ENCODE measurements at places on chromosomes 3 and 15.

DNA sequence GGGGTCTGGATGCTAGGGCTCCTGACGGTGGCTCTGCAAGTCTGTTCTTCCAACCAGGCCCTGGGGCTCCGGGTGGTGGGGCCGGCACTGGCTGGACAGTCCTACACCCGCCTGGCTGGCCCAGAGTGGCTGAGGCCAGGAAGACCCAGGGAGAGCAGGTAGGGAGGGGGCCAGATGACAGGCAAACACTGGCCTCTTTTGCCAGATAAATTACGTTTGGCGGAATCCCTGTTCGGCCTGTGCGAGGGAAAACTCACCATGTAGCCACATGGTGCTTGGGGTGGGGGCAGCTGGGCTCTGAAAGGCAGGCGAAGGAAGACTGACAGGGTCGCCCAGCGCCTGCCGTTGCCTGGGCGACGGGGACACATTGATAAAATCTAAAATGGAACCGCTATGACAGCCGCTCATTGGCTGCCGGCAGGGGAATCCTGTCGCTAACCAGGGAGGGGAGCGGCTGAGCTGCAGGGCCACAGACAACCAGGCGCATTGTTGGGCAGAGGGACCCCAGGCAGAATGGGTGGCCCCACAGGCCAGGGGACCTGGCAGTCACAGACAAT lies 30.4 kb downstream of the IQSEC1 start:
- DNase-seq: no peak

DNA sequence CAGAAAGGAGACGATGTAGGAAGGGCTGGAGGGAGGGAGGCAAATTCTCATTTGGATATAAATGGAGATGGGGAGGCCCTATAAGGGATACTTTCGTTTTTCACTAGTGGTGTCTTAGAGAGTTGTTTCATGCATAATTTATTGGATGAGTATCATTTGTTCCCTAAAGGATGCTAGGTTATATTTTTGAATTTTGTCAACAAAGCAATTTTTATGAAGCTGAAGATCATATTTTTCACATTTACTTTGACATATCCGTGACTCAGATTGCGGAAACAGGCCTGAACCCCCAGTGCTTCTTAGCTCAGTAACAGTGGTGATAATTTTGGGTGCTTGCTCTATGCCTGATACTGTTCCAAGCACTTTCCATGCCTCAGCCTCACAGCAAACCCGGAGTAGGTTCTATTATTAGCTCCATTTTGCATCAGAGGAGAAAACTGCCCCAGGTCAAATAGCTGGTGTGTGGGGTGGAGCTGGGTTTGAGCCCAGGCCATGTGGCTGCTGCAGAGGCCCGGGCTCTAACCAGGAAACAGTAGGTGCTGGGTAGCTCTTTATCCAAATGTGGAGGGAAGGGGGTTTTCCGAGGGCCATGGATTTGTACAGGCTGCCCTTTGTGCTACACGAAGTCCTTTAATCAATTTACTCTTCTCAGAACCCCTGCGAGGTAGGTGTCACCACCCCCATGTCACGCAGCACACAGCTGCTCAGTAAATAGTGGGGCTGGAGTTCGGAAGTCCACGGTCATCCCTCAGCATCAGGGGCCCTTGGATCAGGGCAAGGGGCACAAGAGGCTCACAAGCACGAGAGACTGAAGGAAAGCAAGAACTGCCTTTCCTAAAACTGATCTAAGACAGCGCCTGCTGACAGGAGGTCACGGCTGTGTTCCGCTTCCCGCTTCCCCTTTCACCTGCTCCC lies 99.1 kb downstream of the SLC49A4 start:
- DNase-seq: no peak

DNA sequence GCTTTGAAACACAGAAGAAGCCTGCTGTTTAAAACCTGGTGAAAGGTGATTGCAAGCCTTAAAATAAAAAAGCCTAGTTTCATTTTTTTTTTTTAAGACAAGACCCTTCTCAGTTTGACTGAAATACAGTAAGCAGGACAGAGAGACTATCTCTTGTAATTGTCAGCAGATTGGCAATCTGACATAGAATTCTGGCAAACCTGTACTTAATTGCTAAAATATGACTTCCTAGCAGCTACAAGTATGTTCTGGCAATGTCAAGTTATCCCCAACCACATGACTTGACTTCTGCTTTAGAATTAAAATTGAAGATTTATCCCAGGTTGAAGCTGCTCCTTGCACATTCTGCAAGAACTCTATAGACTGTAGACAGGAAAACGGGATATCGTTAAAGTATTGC lies 232.8 kb upstream of the NR2F2 start:
- DNase-seq: no peak

- DNase-seq: no peak
Measured at GRCh38 chr3:58991026-58991425, 58.8 kb downstream of the CFAP20DC start.

DNA sequence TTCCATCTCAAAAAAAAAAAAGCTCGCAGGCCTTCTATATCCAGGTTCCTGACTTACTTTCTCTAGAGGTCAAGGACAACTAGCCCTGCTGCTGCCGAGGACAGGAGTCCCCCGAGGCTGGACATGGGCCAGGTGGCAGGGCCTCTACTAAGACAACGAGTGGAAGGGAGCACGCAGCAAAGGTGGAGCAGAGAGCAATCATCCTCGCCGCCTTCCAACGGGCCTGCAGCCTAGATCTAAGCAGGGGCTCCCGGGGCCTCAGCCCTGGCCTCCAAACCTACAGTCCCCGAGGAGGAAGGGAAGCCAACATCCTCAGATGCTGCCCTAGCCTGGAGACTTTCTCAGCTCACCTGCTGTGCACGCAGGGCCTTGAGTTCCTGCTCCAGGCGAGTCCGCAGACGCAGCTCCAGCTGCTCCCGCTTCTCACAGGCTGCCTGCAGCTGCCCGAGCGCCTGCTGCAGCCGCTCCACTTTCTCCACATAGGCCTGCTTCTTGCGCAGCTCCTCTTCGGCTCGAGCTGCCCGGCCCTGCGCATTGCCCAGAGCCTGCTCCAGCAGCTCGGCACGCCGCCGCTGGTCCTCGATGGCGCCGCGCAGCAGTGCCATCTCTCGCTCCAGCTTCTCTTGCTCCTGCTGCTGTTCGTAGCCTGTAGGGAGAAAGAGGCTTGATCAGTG lies 12.9 kb downstream of the AMOTL2 start:
- DNase-seq: no peak

DNA sequence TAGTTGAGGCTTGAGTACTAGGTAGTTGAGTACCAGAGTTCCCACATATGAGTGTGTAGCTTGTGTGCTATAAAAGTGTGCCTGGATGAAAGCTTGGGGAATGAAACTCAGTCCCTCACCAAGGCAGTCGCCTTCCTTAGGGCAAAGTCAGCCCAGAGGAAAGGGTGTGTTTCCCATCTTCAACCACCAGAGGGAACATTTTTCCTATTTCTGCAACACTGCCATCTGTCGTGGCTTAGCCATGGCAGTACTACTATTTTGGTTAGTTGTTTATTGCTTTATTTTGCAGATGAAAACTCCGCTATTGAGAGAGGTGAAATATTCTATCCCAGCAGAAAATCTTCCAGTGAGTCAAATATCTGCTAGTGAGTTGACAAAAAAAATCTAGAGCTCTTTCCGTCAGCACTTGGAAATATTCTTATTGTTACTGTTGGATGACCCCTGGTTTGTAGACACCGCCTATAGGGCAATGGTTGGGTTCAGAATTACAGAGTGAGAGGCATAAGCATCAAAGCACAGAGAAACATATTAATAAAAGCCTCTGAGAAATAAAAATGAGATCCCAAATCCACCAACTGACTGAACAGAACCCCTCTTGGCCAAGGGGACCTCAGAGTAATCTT lies 239.9 kb downstream of the CPNE4 start:
- DNase-seq: no peak

- DNase-seq: no peak
Measured at GRCh38 chr3:99315896-99316295, 322.5 kb upstream of the COL8A1 start.

DNA sequence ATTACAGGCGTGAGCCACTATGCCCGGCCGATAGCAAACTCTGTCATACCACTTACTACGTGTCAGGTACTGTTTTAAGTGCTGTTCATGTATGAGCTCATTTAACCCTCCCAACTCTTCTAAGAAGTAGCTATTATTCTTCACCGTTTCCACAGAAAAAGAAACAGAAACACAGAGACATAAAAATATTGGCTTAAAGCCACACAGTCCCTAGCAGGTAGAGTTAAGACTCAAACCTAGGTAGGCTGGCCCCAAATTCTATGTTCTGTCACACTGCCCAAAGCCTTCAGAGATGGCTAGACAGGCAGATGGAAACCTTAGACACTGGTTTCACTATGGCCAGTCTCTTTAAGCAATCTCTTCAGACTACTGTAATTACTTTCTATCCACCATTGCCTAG lies 149.8 kb upstream of the KCNMB2 start:
- no peak for DNase-seq

DNA sequence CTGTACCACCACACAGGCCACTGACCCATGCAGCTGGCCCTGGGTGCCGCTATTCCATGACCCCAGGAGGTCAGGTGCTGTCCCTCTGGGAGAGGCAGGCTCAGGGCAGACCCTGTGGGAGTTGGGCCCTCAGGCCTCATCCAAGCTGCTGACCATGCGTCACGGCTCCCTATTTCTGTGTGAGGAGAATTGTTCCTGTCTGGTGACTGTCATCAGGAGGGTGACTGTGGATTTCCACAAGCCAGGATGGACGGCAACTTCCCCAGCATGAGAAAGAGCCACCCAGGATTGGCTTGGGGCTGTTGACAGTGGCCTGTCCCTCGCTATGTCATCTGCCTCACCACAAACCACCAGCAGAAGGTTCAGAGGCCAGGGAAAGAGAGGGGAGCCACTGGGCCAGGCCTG lies 41.4 kb downstream of the ZDHHC19 start:
- DNase-seq: no peak

GRCh38 chr3:185846037-185846436 lies 21.2 kb upstream of the IGF2BP2 start:
- DNase-seq: no peak

DNA sequence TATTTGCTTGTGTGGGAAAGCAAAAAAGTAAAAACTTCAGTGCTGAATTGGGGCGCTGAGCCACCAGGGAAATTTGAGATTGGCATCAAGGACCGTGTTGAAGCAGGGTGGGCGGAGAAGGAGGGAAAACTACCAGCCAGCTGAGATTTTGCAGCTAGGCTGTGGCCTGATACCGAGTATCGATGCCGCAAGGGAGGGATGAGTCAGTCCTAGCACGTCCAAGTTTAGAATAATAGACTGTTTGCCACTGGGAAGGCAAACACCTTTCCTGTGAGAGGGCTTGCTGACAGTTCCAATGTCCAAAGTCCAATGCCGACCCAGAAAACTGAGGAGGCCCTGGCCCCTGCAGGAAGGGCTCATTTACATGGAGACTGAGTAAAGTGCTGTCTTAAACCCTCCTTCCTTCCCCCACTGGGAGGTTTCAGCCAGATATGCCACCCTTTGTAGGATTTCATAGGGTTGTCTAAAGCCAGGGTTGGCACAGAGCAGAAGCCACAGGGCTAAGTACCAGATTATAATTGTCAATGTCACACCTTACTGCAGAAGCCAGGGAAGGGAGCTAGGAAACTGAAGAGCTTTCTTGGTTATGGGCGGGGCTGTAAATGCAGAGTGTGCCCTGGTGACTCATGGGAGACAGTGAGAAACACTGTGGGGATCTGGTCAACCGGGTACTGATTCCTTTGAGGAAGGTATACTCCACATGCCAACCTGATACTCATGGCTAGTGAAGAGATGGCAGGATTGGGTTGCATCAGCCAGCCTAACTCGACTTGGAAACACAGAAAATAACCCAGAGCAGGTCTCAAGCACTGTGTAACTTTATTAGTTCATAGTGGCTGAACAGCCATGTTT lies 28.4 kb upstream of the PIK3CB start:
- no peak for DNase-seq

DNA sequence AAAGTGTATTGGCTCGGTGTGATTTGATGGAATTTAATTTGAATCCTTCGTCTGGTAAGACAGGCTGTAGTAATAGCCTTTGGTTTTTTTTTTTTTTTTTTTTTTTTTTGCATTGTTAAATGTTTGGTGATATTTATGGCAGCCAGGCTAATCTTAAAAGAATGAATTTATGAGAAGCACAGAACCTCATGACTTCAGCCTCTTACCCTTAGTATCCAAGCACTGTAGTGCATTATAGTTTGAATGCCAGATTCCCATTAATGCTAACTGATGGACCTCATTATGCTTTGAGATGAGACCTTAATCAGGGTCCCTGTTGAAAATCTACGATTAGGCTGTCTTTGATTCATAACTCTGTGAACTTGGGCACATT lies 110.6 kb upstream of the SAMMSON start:
- DNase-seq: no peak

GRCh38 chr3:86208772-86209171 lies 782.2 kb downstream of the VGLL3 start:
- no peak for DNase-seq

DNA sequence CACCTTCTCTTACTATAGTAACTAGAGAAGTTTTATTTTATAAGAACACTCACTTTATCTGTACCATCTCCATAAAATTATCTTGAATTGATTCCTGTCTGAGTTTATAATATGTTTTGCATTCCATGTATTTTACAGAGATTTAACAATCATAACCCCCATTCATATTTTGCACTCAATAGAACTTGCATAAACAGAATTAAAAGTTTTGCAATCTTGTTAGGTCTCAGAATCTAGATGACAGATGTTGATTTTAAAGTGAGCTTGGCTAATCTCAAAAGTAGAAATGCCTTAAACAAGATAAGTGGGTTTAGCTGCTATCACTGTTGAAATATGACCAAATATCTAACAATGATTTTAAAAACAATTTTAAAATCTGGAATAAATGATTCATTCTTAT lies 107.9 kb upstream of the EPHA6 start:
- no peak for DNase-seq

DNA sequence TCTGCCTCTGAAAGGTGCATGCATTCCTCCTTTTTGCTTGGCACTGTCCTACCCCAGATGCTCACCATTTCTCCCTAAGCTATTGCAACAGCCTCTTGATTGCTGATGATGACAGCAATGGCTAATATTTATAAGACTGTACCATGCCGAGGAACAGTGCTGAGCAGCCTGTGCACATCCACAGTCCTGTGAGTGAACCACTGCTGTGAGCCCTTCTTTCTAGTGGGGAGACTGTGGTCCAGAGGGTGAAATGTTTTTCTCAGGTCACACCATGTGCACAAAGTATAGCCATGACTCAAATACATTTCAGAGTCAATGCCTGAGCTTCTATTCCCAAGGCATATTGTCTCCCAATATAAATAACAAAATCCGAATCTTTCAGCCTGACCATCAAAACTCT lies 231.2 kb upstream of the LRTM1 start:
- no peak for DNase-seq

DNA sequence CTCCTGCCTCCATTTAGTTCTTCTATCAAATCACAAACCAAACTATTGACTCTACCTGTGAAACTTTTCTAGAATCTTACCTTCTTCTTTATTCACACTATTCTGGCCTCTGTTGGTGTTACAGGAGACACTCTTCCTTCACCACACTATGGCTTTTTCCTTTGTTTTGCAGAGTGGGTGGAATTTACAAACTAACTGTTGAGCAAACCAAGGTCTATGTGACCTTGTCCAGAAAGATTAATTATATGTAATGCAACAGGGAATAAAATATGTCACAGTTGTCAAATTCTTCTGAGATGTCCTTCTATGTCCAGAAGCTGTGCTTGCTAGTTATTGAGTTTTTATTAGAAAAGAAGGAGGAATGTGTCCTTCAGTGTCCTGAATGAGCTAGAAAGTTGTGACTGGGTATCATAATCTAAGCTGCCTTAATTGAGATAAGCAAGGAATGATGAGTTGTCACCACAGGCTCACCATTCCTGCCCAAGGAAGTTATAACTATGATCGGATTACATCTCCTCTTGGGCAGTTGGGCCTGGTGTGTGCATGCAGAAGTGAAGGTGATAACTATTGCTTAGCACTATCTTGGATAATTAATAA lies 21.7 kb downstream of the ARL14 start:
- no peak for DNase-seq

- no peak for DNase-seq
Measured at GRCh38 chr3:125525153-125525552, 5.2 kb upstream of the SNX4 start.

All from stimulated activated CD8-positive, alpha-beta memory T cell treated with anti-CD3 and anti-CD28 coated beads, Interleukin-4, amount 100 ng/mL, for 1 hour (primary cell).